Epithelial cell of esophagus (primary cell): ENCODE measurements at places on chromosomes 12 and 14.
A peak's percentile ranks its signal among the peaks of the same experiment; 100 is the strongest.

- DNase-seq = no peak
These were observed 76.8 kb downstream of the HMGA2 start for GRCh38 chr12:65900912-65901672.

GRCh38 chr12:52151837-52152783 lies 39.7 kb downstream of the KRT80 start:
- peak; percentile 96 for DNase-seq

DNA sequence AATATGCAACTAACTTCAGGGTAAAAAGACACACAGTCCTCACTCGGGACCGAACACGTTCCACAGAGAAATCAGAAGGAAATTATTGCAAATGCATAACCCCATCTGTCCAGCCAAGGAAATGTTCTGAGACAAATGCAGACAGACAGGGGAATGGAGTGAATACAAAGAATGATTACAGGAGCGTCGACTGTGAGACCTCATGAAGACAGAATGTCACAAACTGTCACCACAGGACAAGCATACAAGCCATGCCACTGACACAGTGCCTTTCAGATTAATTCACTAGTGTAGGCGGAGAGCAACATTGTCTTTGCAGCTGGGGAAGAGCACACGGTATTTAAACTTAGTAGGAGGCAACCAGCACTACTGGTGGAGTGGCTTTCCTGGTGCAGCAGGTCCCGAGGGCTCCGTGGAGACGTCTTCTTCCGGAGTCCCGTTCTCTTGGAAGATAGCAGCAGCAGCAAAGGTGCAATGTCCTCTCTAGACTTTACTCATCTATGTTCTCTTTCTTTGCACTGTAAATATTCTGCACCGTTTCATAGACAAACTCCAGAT lies 44.6 kb downstream of the FBXO21 start:
- DNase-seq = no peak

DNA sequence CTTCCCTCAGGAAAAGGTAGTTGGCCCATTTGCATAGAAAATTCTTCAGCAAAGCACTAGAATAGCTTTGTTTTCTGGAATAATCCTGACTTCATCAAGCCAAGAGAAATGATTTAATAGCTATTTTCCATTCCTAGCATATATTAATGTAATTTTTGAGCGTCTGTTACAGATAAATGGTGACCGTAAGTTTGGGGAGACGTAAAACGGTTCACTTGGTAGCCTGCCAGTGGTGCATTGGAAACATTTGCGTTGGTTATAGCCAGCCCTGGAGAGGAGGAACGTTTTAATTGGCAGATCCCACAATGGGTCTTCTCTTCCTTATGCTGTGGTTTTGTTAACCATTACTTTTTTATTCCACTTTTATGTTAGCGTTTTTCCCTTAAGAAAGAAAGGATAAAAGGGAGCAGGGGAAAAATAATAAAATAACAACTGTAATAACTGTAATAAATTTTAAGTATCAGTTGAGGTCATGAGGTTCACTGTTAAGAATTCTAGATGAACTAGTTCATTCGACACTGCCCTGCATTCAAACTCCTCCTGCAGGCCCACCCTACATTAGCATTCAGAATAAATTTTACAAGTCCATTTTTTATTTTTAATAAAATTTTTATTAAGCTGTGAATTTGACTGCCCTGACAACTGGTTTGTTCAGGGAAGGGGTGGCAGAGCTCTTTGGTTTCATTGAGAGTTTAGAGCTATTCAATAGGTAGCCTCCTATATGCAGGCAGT lies 300.7 kb downstream of the ERC1 start:
- DNase-seq = no peak

- DNase-seq = no peak
These were observed 405.7 kb downstream of the TRHDE start for GRCh38 chr12:72677846-72678245.

DNA sequence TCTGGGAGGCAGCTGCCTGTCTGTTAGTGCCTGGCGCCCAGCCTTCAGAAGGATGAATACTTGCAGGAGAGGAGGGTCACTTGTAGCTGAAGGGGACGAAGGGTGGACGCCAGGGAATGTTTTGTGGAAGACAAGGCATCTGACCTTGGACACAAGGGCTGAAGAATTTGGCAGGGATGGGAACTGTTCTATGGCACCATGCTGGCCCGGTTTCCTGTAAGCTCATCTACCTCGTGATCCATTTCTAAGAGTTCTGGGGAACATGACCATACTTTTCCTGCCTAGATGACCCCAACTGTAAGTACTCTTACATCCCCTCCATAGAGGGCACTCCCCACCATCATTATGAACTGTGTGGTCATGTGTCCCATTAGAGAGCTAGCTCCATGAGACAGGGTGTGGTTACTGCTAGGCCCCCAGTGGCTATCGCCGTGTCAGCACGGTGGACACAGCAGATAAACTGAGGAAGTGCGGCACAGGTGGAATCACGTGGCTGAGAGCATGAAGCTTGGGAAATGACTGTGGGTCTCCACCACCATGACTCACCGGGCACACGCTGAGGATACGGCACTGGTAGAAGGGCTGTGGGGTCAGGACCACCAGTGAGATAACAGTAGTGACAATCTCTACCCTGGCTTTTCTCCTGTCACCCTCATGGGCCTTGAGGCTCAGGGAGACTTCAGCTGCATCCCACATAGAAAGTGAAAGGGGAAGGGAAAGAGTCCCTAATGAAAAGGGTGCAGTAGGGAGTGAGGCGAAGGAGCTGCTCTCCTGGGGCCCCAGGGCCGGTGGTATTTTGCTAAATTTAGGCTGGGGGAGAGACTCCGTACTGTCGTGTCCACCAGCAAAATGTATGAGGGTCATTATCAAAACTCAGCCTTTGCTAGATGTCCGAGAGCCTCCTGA lies 252.6 kb downstream of the FOXN3 start:
- DNase-seq = no peak

GRCh38 chr12:3130057-3130830 lies 53.1 kb downstream of the TSPAN9 start:
- peak; percentile 21 for DNase-seq

GRCh38 chr12:27424631-27425230 lies 21.8 kb upstream of the SMCO2 start:
- peak; percentile 63 for DNase-seq

DNA sequence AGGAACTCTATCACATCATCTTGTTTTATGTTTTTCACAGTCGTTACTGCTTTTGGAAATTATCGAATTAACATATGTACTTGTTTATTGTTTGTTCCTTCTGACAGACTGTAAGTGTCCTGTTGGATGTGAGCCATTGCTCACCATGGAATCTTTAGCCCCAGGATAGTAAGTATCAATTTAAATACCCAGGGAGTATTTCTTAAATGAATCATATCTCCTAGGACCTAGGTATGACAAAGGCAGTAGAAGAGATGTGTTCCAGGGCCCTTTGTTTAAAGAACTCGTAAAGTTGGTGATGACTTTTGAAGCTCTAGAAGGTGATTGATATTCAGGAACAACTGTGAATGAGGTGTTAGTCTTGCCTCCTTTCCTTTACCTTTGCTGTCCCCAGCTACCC lies 30.3 kb upstream of the STRAP start:
- peak; percentile 60 for DNase-seq

GRCh38 chr12:24918596-24918995 lies 30.3 kb downstream of the BCAT1 start:
- no peak for DNase-seq

GRCh38 chr14:21299562-21300130 lies 19.8 kb downstream of the RPGRIP1 start:
- DNase-seq = no peak

DNA sequence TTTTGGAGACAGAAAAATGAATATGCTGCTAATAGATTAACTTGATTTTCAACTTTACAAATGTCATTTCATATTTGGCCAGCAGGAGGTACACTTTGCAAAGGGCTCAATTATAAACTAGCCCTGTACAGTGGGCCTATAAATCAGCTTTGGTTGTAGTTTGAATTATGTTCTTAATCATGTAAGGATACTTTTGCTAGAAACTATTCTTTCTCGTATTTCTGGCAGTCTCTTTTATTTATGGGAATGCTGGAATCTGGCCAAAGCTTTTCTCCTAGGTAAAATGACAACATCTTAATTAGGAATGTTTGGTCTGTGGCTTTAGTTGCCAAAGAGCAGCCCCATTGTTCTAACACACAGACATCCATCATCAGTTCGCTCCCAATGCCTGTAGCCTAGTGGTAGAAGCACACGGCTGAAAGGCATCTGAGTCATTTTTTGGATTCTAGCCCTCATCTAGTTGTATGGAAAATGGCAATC lies 1322.3 kb upstream of the SEL1L start:
- DNase-seq = peak; percentile 81

GRCh38 chr12:19761463-19761862 lies 322.2 kb downstream of the AEBP2 start:
- DNase-seq = no peak

DNA sequence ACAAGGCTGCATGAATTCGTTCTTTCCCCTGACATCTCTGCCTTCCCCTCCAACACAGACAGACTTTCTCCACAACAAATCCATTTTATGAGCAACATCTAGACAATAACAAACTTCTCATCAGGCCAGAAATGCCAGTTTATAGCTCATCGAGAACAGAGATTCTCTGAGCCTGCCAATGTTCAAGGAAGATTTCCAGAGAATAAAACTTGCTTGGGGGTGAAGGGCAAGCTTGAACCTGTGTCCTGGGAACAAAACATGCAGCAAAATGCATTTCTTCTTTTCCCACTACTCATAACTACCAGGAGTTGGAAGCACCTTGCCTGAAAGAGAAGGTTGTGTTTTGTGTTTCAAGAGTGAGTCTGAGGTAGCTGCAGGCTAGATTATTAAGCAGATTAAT lies 6.8 kb downstream of the MAP1LC3B2 start:
- DNase-seq = peak; percentile 80
